Activated CD4-positive, alpha-beta T cell treated with anti-CD3 and anti-CD28 coated beads, Interleukin-2, amount 10 ng/mL, durations not matched to agents 7 days and 5 days (primary cell): ENCODE measurements at places on chromosomes 16 and 17.

DNA sequence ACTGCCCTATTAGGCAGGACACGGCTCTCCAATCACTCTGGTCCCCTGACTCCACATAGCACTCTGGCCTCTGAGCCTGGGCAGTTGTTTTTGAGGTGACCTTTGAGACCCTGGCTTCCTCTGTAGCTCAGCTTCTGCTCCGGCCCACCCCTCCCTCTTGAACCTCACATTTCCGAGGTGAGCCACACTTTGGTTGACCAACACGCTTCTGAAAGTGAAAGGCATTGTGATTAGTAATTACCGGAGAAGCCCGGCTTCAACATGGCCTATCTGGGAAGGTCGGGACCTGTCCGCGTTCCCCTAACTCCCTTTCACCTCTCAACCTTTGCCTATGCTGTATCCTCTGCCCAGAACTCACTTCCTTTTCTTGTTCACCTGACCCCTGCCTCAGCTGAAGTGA is 10.3 kb upstream of the ITGAX start:
- H3K36me3 ChIP-seq: no peaks in the 10 kb centered on the region
- no peak overlapping the region for H3K27ac ChIP-seq
- DNase-seq: no peak
- H3K4me3 ChIP-seq: no peak overlapping the region

DNA sequence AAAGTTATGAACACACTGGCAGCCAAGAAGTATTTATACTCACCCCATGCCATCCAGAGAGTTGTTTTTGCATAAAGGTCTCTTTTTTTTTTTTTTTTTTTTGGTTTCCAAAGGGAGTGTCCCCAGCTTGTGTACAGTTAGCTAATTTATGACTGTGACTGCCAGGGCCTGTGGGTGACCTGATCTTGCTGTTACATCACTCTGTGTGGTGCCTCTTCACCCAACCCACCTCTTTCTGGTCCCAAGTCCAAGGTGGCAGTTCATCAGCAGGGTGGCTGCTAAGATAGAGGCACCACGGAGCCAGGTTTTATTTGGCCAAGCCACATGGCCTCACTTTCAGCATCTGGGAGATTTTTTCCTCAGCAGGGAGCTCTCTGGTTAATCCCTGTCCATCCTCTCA is at the start of gene NOS2:
NOS2 (minus strand) TSS at position 8 of the 400 bp plus-strand sequence. CDS start 1,720 bp downstream, outside the sequence.
- H3K4me3 ChIP-seq: no peak within 1 kb of the TSS
- H3K4me1 ChIP-seq: peaks cover 4% of the 10 kb centered on the region
- DNase-seq: no peak
- H3K27ac ChIP-seq: no peak within 1 kb of the TSS
- H3K27me3 ChIP-seq: peaks cover 15% of the 10 kb centered on the region

GRCh38 chr16:27404163-27404823 is 2.3 kb downstream of the IL21R start:
- H3K4me3 ChIP-seq: peak overlapping the region; percentile 98
- no peak for DNase-seq
- peak overlapping the region; percentile 98 for H3K27ac ChIP-seq
- peaks cover 55% of the 10 kb centered on the region for H3K36me3 ChIP-seq
- peaks cover 69% of the 10 kb centered on the region for H3K4me1 ChIP-seq

DNA sequence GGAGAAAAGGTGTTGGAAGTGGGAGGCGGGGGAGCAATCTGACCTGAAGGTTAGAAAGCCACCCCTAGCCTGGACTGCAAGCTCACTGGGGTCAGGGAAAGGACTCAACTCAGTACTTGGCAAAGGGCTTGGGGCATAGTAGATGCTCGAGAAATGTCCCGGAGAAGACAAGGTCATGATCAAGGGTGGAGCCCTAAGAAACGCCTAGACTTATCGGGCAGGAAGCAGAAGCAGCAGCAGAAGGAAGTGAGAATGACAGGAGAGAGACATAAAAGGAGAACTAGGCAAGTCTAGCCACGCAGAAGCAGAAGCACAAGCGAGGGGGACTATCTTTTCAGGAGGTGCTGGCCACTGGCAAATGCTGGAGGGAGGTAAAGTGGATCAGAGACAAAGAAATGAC is 10.2 kb downstream of the COTL1 start:
- no peaks in the 10 kb centered on the region for H3K27me3 ChIP-seq
- H3K36me3 ChIP-seq: peaks cover 92% of the 10 kb centered on the region
- peak; percentile 49 for DNase-seq

DNA sequence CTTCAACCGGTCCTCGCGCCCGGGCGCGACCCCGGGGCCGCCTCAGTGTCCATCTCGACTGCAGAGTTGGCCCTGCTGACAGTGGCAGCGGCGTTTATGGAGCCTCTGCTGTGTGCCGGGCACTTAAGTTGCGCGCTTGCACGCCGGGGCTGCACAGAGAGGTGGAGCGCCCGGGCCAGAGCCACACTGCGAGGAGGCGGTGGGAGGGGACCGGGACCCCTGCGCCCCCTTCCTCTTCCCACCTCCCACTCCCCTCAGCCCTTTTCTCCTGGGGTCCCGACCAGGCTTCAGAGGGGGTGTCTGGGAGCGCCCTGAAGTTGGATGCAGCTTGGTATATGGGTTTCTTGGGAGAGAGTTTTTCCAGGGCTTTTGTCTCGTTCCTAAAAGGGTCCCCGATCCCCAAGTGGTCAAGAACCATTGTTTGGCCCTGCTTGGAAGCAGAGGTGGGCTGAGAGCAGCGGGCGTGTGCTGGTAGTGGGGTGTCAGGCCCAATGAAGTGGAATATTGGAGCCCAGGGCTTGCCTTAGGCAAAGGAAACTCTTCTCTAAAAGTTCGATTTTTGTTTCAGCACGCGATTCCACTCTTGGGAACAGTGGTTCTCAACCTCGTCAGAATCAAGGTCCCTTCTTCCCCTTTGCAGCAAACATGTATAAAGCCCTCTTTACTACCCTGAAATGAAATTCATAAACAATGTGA is 605 bp downstream of the MRTFB start:
- peaks cover 19% of the 10 kb centered on the region for H3K4me1 ChIP-seq
- no peaks in the 10 kb centered on the region for H3K27me3 ChIP-seq
- no peak for DNase-seq
- peak overlapping the region; percentile 85 for H3K4me3 ChIP-seq
- peaks cover 4% of the 10 kb centered on the region for H3K36me3 ChIP-seq
- peak overlapping the region; percentile 89 for H3K27ac ChIP-seq

- DNase-seq: no peak
- H3K27ac ChIP-seq: no peak overlapping the region
- peaks cover 16% of the 10 kb centered on the region for H3K36me3 ChIP-seq
- H3K4me1 ChIP-seq: no peaks in the 10 kb centered on the region
- H3K27me3 ChIP-seq: no peaks in the 10 kb centered on the region
These were observed 155.7 kb upstream of the NOL11 start for GRCh38 chr17:67562005-67562404.

GRCh38 chr17:3964203-3965117 is at the start of gene ATP2A3:
Gene ATP2A3 (minus strand): TSS chr17:3964437. CDS start chr17:3964291, 146 bp downstream.
- no peaks in the 10 kb centered on the region for H3K27me3 ChIP-seq
- H3K27ac ChIP-seq: peak within 1 kb of the TSS; percentile 92
- peaks cover 24% of the 10 kb centered on the region for H3K36me3 ChIP-seq
- DNase-seq: peak; percentile 77

DNA sequence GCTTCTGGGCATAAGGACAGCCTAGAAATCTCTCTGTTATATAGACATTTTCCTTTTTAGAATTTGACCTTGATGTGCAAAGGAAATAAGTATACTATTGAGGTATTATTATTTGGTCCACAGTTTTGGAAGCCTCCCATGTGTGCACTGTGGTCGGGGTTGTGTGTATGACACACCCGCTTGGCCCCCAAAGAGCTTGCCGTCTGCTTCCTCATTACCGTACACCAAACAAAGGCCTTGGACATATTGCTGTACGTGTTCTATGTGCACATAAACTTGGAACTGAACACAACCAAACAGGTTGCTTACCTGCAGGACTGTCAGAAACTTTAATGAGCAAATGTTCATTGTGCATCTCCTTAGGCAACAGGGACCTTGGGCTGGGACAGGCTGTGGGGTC is 38.2 kb downstream of the METRNL start:
- H3K36me3 ChIP-seq: no peaks in the 10 kb centered on the region
- peaks cover 26% of the 10 kb centered on the region for H3K27me3 ChIP-seq
- no peak for DNase-seq
- no peak overlapping the region for H3K4me3 ChIP-seq

GRCh38 chr16:69324585-69325253 is 5.7 kb downstream of the PDF start:
- H3K27me3 ChIP-seq: no peaks in the 10 kb centered on the region
- H3K4me1 ChIP-seq: peaks cover 35% of the 10 kb centered on the region
- H3K4me3 ChIP-seq: no peak overlapping the region
- H3K27ac ChIP-seq: peak overlapping the region; percentile 31
- no peak for DNase-seq
- H3K36me3 ChIP-seq: peaks cover 63% of the 10 kb centered on the region

DNA sequence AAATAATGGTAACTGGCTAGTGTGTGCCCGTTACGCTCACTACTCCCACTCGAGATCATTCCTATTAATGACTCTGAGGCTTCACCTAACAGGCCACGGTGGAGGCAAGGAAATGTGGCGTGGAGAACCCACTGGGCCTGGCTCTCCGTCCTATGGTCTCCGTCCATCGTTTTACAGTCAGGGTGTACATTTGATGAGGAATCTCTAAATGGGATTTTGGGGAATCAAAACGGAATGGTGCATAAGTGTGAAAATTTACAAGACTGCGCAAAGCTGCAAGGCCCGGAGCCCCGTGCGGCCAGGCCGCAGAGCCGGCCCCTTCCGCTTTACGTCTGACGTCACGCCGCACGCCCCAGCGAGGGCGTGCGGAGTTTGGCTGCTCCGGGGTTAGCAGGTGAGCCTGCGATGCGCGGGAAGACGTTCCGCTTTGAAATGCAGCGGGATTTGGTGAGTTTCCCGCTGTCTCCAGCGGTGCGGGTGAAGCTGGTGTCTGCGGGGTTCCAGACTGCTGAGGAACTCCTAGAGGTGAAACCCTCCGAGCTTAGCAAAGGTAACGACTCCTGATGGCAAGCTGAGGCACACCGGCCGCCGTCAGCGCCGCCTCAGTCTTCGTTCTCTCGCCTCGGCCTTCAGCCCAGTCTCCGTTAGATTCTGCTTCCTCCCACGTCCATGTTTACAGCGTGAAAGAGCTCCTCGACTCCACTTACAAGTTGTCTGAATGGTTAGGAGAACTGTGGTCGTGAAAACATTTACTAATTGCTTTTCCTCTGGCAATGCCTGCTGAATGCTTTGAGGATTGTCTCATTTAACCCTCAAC is at the start of gene RAD51C:
RAD51C (plus strand) TSS at position 364 of the 817 bp plus-strand sequence; CDS start at position 406, 42 bp downstream.
- H3K4me1 ChIP-seq: peaks cover 40% of the 10 kb centered on the region
- H3K36me3 ChIP-seq: peaks cover 27% of the 10 kb centered on the region
- H3K27ac ChIP-seq: peak within 1 kb of the TSS; percentile 95
- DNase-seq: peak; percentile 93

DNA sequence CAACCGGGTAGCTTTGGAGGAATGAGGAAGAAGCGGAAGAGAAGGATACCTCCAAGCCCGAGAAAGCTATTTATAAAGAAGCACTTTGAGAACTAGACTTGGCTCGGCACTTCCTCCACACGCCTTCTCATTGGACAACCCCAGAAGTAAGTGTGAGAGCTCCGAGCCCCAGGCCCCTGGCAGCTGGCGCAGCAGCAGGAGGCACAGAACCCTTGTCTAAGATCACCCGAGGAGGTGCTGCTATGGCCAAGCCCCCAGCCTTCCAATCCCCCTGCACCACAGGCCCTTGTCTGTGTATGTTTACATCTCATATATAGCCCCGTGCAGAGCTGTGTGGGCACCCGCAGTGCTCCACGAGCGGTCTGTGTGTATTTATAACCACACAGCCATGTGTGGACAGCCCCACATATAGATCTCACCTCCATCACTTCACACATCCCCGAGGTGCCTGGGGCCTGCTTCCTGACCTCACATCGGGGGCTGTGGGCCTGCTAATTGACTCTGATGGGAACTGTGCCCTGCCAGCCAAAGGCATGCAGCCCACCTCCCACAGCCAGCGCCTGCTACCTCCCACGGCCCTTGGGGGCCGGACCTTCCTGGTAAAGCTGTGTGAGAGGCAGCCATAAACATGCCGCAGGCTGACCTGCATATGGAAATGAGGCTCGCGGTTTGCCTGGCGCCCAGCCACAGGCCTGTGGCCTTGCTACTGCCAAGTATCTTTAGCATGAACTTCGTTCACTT is 96.1 kb downstream of the C17orf67 start:
- no peak overlapping the region for H3K4me3 ChIP-seq
- no peak overlapping the region for H3K27ac ChIP-seq
- no peak for DNase-seq
- no peaks in the 10 kb centered on the region for H3K36me3 ChIP-seq

DNA sequence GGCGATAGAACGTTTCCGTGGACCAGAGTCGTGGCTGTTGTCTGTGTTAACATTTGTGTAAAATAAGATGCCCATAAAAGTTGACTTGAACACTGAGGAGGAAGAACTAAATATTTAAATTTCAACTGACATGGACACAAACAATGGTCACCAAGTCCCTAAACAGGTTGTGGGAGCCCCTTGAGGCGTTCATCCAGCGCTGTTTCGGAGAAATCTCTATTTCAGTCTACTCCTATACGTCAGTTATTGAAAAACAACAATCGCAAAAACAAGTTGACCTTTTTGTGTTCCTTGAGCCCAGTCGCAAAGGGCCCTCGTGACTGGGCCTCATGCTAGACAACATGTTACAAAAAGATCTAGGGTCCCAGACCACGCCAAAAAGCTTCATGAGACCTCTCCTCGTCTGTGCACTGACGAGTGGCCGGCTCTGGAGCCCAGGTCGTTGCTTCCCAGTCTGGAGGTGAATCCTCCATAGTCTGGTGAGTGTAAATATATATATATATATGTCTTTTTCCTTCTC is 439 bp upstream of the TMEM231 start:
- H3K4me1 ChIP-seq: peaks cover 15% of the 10 kb centered on the region
- H3K27me3 ChIP-seq: peaks cover 16% of the 10 kb centered on the region
- H3K27ac ChIP-seq: peak overlapping the region; percentile 79
- H3K4me3 ChIP-seq: peak overlapping the region; percentile 82
- DNase-seq: no peak
- no peaks in the 10 kb centered on the region for H3K36me3 ChIP-seq

DNA sequence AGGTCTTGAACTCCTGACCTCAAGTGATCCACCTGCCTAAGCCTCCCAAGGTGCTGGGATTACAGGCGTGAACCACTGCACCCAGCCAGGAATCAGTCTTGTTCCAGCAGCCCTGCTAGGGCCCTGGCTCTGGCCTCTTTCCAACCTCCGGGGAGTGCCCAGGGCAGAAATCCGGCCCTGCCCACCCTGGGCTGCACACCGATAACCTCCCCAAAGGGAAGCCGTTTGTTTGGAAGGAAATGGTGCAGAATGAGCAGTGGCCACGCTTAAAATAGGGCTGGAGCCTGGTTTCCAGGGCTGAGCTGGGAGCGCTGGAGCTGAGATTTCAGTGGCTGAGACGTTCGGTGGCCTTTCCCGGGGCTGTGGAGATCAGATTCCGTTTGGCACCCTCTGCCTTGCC is 17.8 kb upstream of the EMP2 start:
- H3K36me3 ChIP-seq: no peaks in the 10 kb centered on the region
- DNase-seq: no peak
- H3K27ac ChIP-seq: no peak overlapping the region
- H3K27me3 ChIP-seq: no peaks in the 10 kb centered on the region
